HepG2 (cell line): ENCODE measurements at places on chromosomes 11 and 22. TPM values are rescaled to one million over a fixed set of nuclear protein-coding genes. Genes with fewer than 3 reads are reported as not detected.

TREH gene
- 0.46 and 0.86 TPM in 2 replicates for total RNA-seq

MUC2 gene
- not detected in 2 replicates for total RNA-seq

CD81 gene
- total RNA-seq, result not detected in 2 replicates

P2RX3 gene
- total RNA-seq, result not detected in 2 replicates

NXPE1 gene
- total RNA-seq, result not detected in 2 replicates

POTEH gene
- not detected in 2 replicates for total RNA-seq

WNT11 gene
- 0.66 TPM in 1 of 2 replicates, not detected in the other for total RNA-seq

GALNT18 gene
- 0.10 TPM in 1 of 2 replicates, not detected in the other for total RNA-seq
